ENCODE measurements at places on chromosomes 2 and 18. TPM values are rescaled to one million over a fixed set of nuclear protein-coding genes. Genes with fewer than 3 reads are reported as not detected.

DNA sequence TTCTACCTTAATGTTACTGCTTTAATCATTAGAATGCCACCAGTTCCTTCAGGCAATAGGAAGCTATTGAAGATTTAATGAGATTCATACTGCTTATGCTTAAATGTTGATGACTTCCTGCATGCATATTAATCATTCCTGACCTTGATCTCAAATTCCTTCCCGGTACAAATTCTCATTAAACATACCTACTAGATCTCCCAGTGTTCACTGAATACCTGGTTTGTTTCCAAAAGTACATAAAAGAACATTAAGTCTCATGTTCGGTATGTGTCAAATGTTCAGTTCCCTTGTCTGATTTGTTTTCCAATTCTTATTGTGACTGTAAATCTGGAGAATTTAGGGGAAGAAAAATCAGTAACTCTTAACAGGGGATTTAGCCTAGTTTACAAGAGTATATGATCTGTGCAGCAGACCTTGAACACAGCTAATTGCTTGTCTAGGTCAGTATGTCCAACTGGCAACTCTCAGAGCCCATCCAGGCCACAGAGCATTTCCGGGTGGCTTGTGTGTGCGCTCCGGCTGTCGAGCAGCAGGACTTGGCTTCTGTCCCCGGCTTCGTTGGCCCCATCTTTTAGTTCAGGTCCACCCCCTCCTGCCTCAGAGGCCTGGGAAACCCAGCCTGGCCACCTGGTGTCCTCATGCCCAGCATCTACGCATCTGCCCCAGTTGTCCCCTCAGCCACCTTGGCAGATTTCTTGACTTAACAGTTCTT is 13.1 kb downstream of the METAP1D start:
- no peak overlapping the region for H3K4me3 ChIP-seq
- no peak overlapping the region for H3K27ac ChIP-seq
- H3K36me3 ChIP-seq: peaks cover 5% of the 10 kb centered on the region
- no peaks in the 10 kb centered on the region for H3K27me3 ChIP-seq
- peaks cover 33% of the 10 kb centered on the region for H3K4me1 ChIP-seq
- no peak for DNase-seq

DNA sequence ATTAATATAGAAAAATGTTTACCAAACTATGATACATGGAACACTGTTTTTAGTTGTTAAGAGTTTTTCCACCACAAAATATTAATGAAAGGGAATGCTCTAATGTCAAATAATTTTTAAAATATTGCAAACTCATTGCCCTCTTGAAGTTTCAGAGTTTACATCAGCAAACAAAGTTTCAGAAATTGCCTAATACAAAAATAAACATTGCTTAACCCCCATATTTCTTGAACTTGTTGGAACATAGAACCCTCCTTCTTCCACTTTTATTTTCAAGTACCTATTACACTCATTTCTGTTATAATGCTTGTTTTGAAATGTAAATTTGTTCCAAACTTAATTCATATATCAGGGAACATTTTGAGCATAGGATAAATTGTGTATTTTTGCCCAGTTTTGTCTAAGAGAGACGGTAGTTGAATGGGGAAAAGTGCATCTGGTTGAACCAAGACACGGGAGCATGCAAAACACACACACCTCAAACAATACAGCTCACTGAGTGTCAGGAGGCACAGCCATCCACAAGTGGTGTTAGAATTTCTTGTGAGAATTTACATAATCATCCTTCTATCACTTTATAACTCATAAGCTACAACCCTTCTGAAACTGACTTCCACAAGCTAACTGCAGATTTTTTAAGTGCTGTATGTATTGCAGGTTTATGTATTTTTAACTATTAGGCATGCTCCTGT is 5.3 kb upstream of the MC4R start:
- H3K36me3 ChIP-seq: no peaks in the 10 kb centered on the region
- DNase-seq: no peak
- no peak overlapping the region for H3K27ac ChIP-seq
- no peak overlapping the region for H3K4me3 ChIP-seq

- H3K27me3 ChIP-seq: no peaks in the 10 kb centered on the region
- H3K27ac ChIP-seq: peak overlapping the region; percentile 37
- H3K36me3 ChIP-seq: no peaks in the 10 kb centered on the region
- no peak for DNase-seq
- H3K4me1 ChIP-seq: peaks cover 8% of the 10 kb centered on the region
Measured at GRCh38 chr2:96389736-96390135, 54.2 kb downstream of the NCAPH start.

GRCh38 chr2:183035298-183035953 is 2.8 kb downstream of the NCKAP1 start:
- no peaks in the 10 kb centered on the region for H3K36me3 ChIP-seq
- no peak for DNase-seq
- H3K4me3 ChIP-seq: no peak overlapping the region
- peaks cover 67% of the 10 kb centered on the region for H3K27me3 ChIP-seq
- peaks cover 27% of the 10 kb centered on the region for H3K4me1 ChIP-seq

The ABCB11 gene
- total RNA-seq: not detected

The GRHL1 gene
- total RNA-seq: 2.0 TPM

The HAUS1 gene
- total RNA-seq: 63.2 TPM

The REEP1 gene
- total RNA-seq: not detected

Measured in activated CD4-positive, alpha-beta memory T cell treated with anti-CD3 and anti-CD28 coated beads, Interleukin-2, amount 10 ng/mL, durations not matched to agents 7 days and 5 days (primary cell).